ENCODE measurements at places on chromosomes 3 and 15. TPM values are rescaled to one million over a fixed set of nuclear protein-coding genes. Genes with fewer than 3 reads are reported as not detected.

DNA sequence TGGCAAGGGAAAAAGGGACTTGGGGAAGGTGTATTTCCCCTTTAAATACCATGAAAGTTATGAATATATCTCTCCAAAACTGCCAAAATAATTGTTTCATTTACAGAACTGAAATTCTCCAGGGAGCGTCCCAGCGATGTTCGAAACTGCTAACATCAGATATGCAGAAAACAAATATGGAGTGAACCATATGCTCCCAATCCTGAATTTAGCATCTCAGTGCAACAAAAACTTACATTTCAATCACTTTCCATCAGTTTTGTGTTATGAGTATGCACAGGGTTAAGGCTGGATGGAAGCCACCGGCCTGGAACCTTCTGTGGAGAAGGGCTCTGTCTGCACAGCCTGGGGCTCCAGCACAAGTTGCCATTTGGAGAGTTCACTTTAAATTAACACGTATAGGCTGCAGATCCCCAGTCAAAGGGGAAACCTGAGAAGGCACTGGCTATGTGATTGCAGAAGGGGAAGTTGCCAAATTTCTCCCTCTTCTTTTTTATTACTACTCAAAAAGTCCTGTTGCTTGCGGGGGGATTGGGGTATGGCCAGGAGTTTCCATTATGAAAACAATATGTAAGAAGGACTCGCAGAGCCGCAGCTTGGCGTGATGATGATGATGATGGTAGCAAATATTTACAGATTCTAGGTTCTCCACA, 56.9 kb upstream of the FOXP1 start:
- no peak for DNase-seq
- no peak overlapping the region for H3K4me3 ChIP-seq
- no peak overlapping the region for H3K27ac ChIP-seq
- H3K36me3 ChIP-seq = no peaks in the 10 kb centered on the region
- H3K4me1 ChIP-seq = no peaks in the 10 kb centered on the region

DNA sequence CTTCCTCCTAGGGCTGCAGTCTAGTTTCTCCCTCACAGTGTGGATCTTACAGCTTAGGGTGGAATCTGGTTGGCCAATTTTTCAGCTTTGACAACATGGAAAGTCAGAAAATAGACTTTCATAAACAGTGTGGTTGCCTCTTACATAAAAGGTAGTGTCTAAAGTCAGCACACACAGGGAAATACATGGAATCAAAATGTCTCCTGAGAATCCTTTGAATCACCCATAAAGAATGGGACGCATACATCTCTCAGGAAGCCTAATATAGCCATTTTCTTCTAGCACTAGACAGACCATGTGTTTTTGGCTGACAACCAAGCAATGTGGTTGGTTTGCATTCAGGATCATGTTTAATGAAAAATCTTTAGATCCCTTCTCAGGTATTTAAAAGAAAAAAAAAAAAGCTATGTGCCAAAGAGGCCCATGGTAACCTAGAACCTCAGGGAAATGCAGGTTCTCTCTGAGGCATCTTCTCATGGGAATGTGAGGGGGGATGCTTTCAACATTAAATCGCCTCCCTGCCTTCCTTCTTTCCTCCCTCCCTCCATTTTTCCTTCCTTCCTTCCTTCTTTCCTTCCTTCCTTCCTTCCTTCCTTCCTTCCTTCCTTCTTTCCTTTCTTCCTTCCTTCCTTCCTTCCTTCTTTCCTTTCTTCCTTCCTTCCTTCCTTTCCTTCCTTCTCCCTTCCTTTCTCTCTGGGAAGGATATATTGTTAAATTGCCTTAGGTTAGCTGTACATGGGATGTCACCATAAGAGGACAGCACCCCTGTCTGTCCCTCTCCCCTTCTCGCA, 34.3 kb upstream of the ZBTB38 start:
- no peak overlapping the region for H3K27ac ChIP-seq
- H3K36me3 ChIP-seq = no peaks in the 10 kb centered on the region
- DNase-seq = no peak

DNA sequence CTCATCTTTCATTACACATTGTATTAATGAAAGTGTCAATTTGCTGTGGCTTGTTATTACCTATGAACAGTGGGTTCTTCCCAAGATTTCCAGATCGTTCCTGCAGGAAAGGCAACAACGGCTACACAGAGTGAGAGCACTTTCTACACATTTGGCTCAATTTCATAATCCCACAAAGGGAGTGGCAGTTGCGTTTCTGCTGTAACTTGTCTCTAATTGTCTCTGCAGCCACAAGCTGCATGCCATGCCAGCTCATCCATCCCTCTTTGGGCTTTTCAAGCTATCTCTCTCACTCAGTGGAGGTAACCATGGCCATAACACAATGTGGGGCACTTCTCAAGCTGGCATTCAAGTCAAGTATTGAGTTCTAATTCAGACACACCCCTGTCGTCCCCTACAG, 27.7 kb upstream of the CPNE4 start:
- no peaks in the 10 kb centered on the region for H3K36me3 ChIP-seq
- H3K4me1 ChIP-seq = no peaks in the 10 kb centered on the region
- H3K4me3 ChIP-seq = no peak overlapping the region
- no peak for DNase-seq
- H3K27me3 ChIP-seq = peaks cover 4% of the 10 kb centered on the region
- no peak overlapping the region for H3K27ac ChIP-seq

DNA sequence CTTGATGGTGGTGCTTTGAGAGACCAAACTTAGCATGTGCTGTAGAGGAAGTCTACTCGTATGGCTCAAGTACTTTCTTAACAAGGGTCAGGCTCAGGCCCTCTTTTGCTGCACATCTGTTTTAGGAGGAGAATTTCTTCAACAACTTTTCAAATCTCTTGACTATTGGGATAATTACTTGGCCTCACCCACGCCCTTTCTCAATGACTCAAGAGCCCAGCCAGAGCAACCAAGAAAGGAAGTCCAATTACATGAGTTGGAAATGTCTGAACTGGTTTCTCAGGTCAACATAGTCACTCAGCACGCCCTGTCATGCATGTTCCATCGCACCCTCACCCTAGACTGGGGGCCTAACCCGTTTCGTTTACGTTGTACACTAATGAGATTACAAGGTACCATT, 44.8 kb upstream of the UMPS start:
- no peak overlapping the region for H3K4me3 ChIP-seq
- no peak for DNase-seq
- H3K4me1 ChIP-seq = peaks cover 3% of the 10 kb centered on the region
- no peak overlapping the region for H3K27ac ChIP-seq

- no peak overlapping the region for H3K27ac ChIP-seq
- peaks cover 15% of the 10 kb centered on the region for H3K36me3 ChIP-seq
- no peak for DNase-seq
Observed at GRCh38 chr3:39388741-39389248, 5.6 kb downstream of the SLC25A38 start.

GRCh38 chr3:151434151-151434890, 26.5 kb downstream of the IGSF10 start:
- peaks cover 18% of the 10 kb centered on the region for H3K36me3 ChIP-seq
- no peak overlapping the region for H3K27ac ChIP-seq
- DNase-seq = no peak

ANKRD34C gene
- not detected for total RNA-seq

CAMK1 gene
- total RNA-seq = 9.7 TPM
